Amniotic stem cell (primary cell): ENCODE measurements at places on chromosomes 3 and 15.
A peak's percentile ranks its signal among the peaks of the same experiment; 100 is the strongest.

GRCh38 chr15:74322558-74323180 lies 44.8 kb downstream of the CYP11A1 start:
- DNase-seq: peak; percentile 39

DNA sequence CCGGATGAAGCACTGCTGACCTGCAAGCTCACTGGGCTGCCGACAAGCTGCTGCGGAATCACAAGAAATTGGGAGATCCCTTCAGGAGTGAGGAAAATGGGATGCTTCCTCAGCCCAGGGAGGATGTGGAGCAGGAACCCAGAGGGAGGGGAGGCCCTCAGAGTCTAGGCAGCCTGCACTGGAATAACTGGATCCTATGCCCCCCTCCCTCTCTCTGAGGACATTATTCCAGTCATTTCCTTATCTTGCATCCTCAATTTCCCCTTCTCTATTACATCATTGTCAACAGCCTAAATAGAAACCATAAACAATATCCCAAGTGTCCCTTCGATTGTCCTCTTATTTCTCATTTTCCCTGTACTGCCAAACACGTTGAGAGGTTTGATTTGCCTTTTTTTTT lies 169.0 kb downstream of the OPA1 start:
- no peak for DNase-seq

DNA sequence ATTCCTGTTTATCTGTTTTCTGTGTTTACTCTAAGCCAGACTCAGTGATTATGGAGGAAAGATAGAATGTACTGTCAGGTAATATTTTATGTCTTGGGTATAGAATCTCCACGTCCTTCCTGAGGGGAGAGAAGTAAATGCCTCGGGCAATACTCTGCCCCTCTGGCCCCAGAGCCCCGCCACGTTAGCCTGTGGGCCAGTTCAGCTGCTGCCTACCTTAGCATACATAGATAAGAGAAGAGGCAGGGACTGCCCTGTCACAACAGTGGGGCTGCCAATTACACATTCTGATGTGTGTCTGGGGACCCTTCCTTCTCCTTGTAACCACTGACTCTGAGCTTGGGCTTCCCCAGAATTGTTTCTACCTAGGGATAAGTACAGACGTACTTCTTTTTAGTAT lies 347.7 kb upstream of the ATP11B start:
- DNase-seq: no peak

- peak; percentile 11 for DNase-seq
These were observed 42.1 kb upstream of the ACTC1 start for GRCh38 chr15:34837246-34838016.

GRCh38 chr3:189071446-189071845 lies 100.3 kb upstream of the TPRG1 start:
- DNase-seq: no peak

GRCh38 chr3:150840802-150841515 lies 64.3 kb downstream of the MINDY4B start:
- DNase-seq: no peak

- DNase-seq: peak; percentile 44
These were observed 56.0 kb upstream of the HACD2 start for GRCh38 chr3:123640740-123641462.

GRCh38 chr3:127121885-127122284 lies 71.0 kb upstream of the PRR23E start:
- no peak for DNase-seq

DNA sequence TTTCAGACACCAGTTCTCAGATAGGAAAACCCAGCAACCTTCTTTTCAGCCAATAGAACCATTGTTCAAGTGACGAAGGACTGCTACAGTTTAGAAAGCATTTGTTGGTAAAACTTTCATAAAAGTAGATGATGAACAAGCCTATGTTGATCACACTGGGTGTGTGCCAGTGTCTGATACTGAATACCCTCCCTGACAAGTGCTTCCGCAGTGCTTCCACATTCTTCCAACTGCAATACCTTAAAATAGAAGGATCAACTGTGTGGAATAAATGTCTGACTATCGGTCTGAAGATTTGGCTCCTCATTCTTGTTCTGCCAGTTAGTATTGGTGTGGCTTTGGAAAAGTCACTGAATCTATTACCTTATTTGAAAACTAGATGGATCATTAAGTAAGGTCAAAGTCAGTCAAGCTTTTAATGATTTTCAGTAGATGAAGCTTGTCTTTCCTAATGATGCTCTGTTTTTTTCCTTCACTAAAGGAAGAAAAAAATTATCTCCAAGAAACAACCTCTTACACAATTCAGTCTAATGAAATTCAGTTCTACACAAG lies 479.4 kb upstream of the CBLB start:
- DNase-seq: no peak

- DNase-seq: no peak
These were observed 35.7 kb downstream of the SSUH2 start for GRCh38 chr3:8608791-8609467.

GRCh38 chr3:129855170-129855831 lies 38.2 kb downstream of the TMCC1 start:
- no peak for DNase-seq

DNA sequence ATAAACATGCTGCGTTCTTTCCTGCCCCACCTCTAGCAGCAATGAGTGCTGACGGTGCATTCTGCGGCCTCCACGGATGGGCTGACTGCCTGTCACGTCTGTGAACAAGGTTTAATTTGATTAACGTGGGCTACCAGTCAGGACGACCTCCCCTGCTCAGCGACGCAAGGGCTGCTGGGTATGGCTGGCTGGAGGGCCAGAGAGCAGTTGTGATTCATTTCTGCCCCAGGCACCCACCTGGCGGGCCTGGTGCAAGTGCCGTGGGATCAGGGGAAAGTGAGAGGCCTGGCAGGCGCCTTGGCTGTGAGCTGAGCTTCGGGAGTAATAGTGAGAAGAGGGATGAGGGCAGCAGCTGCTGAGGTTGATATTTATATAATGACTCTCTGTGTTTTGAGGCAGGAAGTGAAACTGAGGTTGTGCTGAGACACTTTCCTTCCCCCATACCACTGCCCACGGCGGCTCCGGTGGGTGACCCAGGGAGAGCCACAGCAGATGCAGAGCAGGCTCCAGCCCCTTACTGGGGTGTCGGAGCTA lies 190.4 kb upstream of the BCL6 start:
- DNase-seq: no peak

DNA sequence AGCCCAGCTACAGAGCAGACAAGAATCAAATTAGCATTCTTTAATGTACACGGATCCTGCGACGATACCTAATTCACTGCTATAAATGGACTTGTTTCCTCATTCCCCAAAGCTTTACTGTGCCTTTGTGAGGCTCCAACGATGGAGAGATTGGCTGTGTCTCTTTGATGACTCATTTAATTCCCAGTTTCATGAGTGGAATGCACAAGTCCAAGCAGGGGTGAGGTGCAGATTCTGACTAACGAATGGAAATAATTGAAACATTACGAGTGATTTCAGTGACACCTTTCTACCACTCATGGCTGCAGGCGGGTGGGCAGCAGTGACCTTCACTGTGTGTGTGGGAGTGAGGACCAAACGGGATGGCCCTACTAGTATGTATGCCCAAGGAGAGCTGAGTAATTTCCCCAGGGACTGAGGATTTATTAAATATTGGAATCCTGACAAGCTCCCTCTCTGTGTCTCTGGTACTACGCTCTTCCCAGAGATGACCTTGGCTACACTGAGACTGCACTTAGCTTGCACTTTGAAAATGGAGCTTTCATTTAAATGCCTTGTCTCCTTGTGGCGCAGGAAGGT lies 156.7 kb downstream of the CACNA2D3 start:
- DNase-seq: no peak

GRCh38 chr15:48052946-48053345 lies 67.8 kb upstream of the SLC24A5 start:
- DNase-seq: no peak

- DNase-seq: no peak
These were observed 139.5 kb downstream of the ADAMTS9 start for GRCh38 chr3:64548200-64548889.

GRCh38 chr15:41634072-41634626 lies 26.1 kb upstream of the MGA start:
- DNase-seq: no peak

- no peak for DNase-seq
These were observed 184.7 kb downstream of the LRRC3B start for GRCh38 chr3:26807272-26807671.

DNA sequence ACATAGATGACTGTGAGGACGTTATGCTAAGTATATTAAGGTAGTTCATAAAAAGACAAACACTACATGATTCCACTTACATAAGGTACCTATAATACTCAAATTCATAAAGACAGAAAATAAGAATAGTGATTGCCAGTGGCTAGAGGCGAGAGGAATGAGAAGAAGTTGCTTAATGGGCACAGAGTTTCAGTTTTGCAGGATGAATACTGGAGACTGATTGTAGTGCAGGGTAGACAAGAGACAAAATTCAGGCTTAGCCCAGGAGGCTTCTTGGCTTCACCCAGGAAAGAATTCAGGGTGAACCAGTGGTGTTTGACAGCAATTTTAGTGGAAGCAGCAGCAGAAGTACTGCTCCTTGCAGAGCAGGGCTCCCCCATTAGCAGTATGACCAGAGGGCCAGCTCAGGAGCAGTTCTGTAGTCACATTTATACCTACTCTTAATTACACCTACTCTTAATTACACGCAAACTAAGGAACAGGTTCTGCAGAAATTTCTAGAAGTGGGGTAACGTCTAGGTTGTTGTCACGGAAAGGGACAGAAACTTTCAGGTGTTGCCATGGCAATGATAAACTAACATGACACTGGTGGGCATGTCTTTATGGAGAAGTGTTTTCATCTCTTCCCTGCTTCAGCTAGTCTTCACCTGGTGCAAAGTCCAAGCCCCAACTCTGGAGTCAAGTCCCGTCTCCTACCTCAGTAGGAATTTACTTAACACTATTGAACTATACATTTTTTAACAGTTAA lies 55.2 kb downstream of the TBL1XR1 start:
- DNase-seq: no peak

- no peak for DNase-seq
These were observed 200.2 kb upstream of the LRRN1 start for GRCh38 chr3:3599016-3599415.

DNA sequence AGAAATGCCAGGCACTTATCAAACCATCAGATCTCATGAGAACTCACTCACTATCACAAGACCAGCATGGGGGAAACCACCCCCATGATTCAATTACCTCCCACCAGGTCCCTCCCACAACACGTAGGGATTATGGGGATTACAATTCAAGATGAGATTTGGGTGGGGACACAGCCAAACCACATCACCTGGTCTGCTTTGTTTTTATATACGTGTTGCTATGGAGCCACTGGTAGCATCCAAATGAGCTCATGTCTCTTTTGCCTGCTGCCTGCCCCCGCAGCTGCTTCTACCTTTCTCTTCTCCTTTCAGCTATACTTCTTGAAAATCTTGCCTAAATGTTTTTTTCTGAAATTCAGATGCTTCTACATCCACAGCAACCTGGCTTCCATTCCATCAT lies 26.8 kb upstream of the PCOLCE2 start:
- DNase-seq: no peak

DNA sequence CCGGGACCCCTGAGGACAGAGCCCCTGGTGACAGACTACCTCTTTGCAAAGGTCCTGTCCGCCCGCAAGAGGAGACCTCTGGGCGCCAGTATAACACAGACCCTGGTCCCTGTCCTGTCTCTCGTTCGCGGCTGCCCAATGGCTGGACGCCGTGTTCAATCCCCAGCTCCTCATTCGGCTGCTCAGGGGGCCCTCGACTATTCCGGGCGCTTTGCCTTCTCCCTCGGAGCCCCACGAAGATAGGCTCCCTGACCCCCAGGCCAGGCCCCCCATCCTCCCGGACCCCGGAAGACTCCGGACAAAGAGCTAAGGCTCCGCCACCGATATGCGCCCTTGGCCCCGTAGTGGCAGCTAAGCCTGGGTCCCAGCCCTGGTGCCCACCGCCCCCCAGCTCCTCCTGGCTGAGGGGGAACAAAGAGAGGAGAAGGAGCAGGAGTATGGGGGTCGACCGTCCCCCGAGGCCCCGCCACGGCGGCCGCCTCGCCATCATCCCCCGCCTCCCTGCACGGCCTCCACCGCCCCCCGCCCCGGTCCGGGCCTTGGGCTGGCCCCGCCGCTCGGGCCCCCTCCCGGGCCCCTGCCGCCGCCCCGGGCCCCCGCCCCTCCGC lies 437 bp downstream of the CELSR3 start:
- no peak for DNase-seq

- DNase-seq: no peak
These were observed 17.1 kb upstream of the RASA2 start for GRCh38 chr3:141469720-141470119.

GRCh38 chr3:34365771-34366170 lies 567.3 kb downstream of the PDCD6IP start:
- no peak for DNase-seq

GRCh38 chr15:88621789-88622604 lies 857 bp downstream of the AEN start:
- no peak for DNase-seq

GRCh38 chr3:15497964-15498363 lies 23.5 kb downstream of the COLQ start:
- no peak for DNase-seq

- no peak for DNase-seq
These were observed 17.0 kb downstream of the SYNM start for GRCh38 chr15:99121691-99122410.

- DNase-seq: no peak
These were observed 76.3 kb upstream of the FAM98B start for GRCh38 chr15:38377636-38378035.

GRCh38 chr3:127486321-127486944 lies 104.1 kb downstream of the TPRA1 start:
- no peak for DNase-seq

DNA sequence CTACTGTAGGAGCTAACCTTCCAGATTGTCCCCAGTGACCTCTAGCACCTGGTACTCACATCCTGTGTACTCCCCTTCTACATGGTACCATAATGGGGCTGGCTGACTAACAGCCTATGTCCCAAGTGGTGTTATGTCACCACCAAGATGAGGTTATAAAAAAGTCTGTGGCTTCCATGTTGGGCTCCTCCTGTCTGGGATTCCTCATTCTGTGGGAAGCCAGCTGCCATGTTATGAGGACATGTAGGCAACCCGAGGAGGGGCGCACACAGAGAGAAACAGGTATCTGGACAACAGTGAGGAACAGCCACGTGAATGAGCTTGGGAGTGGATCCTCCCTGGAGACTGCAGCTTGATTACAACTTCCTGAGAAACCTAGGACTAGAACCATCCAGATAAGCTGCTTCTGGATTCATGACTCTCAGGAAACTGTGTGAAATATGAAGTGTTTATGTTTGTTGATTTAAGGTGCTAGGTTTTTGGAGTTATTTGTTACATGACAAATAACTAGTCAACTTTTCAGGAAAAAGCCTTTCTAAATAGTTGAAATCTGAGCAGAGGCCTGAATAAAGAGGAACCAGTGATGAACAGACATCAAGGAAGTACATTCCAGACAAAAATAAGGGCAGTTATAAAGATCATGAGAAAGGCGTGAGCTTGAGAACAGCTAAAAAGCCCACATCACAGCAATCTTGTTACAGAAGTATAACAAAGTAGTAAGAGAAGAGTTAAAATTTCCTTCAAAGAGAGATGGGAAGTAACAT lies 21.7 kb downstream of the GOLIM4 start:
- no peak for DNase-seq

GRCh38 chr15:40280260-40281056 lies 2.4 kb downstream of the ANKRD63 start:
- DNase-seq: no peak

- DNase-seq: no peak
These were observed 151.6 kb downstream of the IL5RA start for GRCh38 chr3:2958551-2958950.
